ENCODE measurements at places on chromosomes 1 and 21. TPM values are rescaled to one million over a fixed set of nuclear protein-coding genes. Genes with fewer than 3 reads are reported as not detected.

- DNase-seq: peak; percentile 42
Measured at GRCh38 chr1:116697548-116698243, 30.2 kb upstream of the IGSF3 start.

DNA sequence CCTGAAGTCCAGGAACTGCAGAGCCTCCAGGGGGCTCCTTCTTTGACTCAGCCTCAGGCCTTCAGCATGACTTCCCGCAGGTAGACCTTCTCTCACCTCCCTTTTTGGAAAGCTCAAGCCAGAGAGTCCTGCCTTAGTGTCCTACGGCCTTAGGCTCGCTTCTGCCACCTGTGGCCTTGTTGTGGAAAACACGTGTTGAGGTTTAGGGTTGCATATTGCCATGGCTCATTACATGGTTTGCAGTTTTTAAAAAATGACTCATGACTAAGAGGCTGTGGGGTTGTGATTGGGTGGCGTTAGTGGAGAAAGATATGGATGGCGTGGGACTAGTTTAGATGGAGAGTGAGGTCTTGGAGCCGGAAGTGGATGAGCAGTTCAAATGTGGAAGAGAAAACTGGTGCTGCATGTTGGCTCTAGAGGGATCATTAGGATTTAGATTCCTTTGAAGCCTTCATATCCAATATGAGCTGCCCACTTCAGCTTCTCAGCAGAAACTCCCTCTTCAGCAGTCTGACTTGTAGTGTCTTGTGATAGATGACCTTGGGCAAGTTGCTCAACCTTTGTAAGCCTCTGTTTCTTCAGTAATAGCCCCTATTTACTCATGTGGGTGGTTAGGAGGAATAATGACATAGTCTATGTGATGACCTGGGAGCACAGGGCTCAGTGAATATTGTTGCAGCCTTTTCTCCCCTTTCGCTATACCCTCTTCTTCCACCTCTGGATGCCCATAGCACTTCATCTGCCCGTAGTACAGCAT, 6.5 kb upstream of the FGGY start:
- DNase-seq: no peak

- DNase-seq: no peak
Measured at GRCh38 chr1:170578359-170578758, 46.4 kb downstream of the GORAB start.

The EEIG2 gene
- 5.3 TPM for polyA plus RNA-seq

The MGST3 gene
- polyA plus RNA-seq: 196 TPM

DNA sequence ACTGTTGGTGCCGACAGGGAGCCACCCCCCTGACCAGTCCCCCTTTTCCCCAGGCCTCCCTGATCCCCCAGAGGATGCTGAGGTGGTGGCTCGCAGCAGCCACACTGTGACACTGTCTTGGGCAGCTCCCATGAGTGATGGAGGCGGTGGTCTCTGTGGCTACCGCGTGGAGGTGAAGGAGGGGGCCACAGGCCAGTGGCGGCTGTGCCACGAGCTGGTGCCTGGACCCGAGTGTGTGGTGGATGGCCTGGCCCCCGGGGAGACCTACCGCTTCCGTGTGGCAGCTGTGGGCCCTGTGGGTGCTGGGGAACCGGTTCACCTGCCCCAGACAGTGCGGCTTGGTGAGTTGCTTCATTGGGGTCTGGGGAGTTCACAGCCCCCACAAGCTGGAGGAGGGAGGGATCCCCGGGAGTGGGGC, 89.2 kb downstream of the TRIM11 start:
- no peak for DNase-seq

The WDR64 gene
- not detected for polyA plus RNA-seq

GRCh38 chr21:24023936-24024335, 1583.3 kb downstream of the MRPL39 start:
- no peak for DNase-seq

DNA sequence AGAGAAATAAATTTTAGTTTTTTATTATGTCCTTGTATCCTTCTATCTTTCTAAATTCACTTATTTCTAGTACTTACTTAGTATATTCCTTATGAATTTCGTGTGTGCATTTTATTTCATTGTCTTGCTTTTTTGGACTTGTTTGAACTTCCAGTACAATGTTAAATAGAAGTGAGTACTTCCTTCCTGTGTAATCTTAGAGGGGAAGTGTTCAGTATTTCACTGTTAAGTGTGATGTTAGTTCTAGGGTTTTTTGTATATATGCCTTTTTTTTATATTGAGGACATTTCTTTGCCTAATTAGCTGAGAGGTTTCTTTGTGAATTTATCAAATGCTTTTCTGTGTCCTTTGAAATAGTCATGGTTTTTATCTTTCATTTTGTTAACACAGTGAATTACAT, 10.7 kb downstream of the LYPLAL1 start:
- DNase-seq: no peak

GRCh38 chr1:60255565-60255964, 182.0 kb upstream of the C1orf87 start:
- no peak for DNase-seq

GRCh38 chr1:89953131-89953626, 41.7 kb upstream of the ZNF326 start:
- DNase-seq: no peak

DNA sequence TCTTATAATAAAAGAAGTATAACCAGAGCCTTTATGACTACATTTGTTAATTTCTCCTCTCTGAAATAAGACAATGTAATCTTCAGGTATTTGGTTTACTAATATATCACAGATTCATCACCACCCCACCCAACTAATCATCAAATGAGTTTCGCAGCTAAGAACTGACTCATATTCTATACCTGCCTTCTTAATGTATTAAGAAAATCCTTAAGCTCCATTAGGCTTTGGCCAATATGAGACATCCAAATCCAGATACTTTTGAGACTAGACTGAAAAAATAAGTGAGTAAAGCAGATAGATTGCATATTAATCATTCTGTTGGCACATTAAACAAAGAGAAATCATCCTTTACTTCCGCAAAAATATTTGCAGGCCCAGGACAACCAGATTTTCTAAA, 18.7 kb upstream of the FMO2 start:
- DNase-seq: no peak

- no peak for DNase-seq
Measured at GRCh38 chr1:93753791-93754763, 72.4 kb upstream of the BCAR3 start.

GRCh38 chr1:245212221-245212710, 57.5 kb downstream of the KIF26B start:
- no peak for DNase-seq

GRCh38 chr1:89839516-89839915, 18.7 kb downstream of the LRRC8D start:
- DNase-seq: no peak

GRCh38 chr1:247121382-247121781, 17.2 kb upstream of the ZNF669 start:
- no peak for DNase-seq

GRCh38 chr1:59505596-59506028, 208.7 kb downstream of the FGGY start:
- DNase-seq: no peak

The CAMSAP2 gene
- polyA plus RNA-seq: 10.7 TPM

DNA sequence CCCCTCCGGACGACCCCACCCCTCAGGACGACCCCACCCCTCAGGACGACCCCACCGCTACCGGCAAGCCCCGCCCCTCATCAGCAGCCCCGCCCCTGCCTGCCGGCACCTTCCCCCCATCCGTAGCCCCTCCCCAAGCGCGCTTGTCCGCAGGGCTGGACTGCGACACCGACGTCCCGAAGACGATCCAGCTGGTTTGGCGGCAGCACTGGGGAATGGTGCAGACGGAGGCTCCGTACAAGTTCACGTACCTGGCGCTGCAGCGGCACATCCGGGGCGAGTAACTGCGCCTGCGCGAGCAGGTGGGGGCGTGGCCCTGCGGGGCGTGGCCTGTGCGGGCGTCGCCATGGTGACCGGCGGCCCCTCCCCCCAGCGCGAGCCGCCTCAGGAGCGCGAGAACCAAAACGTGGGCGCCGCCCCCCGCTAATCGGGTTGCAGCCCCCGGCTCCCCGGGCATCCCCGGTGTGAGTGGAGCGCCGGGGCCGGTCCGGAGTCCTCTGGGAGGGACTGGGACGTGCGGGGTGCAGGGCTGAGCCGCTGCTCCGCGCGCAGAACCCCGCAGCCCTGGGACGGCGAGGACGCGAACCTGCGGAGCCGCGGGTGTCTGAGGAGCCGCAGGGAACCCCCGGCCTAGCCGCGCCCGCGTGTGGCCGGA, 4.9 kb downstream of the RNF223 start:
- DNase-seq: peak; percentile 67

- no peak for DNase-seq
Measured at GRCh38 chr1:107098961-107099360, 41.9 kb upstream of the NTNG1 start.

DNA sequence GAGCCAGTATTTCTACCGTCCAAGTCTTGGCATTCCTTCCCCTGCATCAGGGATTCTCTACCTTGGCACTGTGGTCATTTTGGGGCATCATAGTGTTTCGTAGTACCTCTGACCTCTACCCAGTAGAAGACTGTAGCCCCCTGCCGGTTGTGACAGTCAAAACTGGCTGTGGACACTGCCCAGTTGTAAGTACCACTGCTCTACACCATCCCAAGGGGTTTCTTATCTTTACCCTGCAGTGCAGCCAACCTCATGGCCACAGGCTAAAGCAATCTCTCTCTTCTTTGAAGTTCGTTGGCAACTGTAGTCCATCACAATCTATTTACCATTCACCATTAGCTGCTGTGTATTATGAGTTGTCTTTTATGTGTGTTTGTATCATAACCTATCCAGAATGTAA, 29.3 kb upstream of the ERO1B start:
- DNase-seq: no peak
